Hepatocyte (in vitro differentiated cells): ENCODE measurements at places on chromosomes 16 and 17. TPM values are rescaled to one million over a fixed set of nuclear protein-coding genes. Genes with fewer than 3 reads are reported as not detected.

The KPNA2 gene
- 99.5 and 109 TPM in 2 replicates for polyA plus RNA-seq

The GAS2L2 gene
- not detected in 2 replicates for polyA plus RNA-seq

The TEX14 gene
- polyA plus RNA-seq, result 0.05 TPM in 1 of 2 replicates, not detected in the other

The GPR179 gene
- polyA plus RNA-seq, result 0.19 TPM in 1 of 2 replicates, not detected in the other

The ATP2C2 gene
- polyA plus RNA-seq, result 6.8 and 7.2 TPM in 2 replicates

The ZNF652 gene
- 18.5 and 23.0 TPM in 2 replicates for polyA plus RNA-seq

The TEKT3 gene
- polyA plus RNA-seq, result 0.41 and 0.45 TPM in 2 replicates

The SCARF1 gene
- polyA plus RNA-seq, result 1.0 and 2.0 TPM in 2 replicates
